ENCODE measurements at places on chromosomes 16 and 17.

DNA sequence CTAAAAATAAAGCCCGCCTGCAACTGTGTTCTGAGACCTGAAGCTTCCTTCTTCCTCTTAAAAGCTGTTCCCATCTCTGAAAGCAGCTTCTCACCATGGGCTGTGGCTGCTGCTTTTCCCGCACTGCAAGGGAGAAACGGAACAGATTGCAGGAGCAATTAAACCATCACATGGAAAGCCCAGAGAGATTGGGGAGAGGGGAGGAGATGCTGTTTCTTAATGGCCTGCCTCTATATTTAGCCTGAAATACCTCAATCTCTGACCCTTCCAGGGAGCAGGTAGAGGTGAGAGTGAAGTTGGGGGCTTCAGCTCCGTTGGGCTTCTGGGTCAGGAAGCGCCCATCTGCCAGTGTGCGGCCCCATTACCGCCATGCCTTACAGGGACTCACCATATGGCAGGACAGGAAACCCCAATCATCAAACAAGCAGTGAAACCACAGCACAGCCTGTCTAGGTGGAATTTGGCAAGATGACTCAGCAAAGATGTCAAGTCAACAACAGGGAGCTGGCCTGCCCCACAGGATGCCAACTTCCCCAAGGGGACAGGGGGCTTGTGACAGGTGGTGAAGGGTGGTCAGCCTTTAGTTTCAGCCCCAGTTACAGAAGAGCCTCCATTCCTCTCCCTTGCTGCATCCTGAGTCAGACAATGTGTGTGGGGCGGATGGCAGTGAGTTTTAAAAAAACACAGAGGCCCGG lies 286.6 kb upstream of the CCL2 start:
- DNase-seq, result no peak

- DNase-seq, result no peak
Observed at GRCh38 chr16:4240624-4241023, 1.3 kb downstream of the SRL start.

DNA sequence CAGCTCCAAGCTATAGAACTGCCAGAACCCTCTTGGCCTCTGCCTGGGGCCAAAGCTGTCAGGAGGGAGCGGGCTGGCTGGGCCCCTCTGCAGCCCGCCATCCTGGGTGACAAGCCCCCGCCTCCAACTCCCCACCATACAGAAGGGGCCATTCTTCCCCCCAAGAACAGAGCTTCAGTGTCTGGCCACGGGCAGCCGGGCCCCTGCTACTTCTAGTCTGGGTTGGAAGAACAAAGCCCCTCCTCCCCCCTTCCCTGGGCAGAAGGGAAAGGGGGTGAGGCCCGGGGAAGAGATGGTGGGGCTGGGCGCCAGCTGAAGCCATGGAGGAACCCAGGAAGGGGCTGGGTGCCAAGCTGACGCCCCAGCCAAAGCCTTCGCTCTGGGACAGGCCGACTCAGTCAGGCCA lies 9.0 kb downstream of the NAT9 start:
- DNase-seq, result no peak

DNA sequence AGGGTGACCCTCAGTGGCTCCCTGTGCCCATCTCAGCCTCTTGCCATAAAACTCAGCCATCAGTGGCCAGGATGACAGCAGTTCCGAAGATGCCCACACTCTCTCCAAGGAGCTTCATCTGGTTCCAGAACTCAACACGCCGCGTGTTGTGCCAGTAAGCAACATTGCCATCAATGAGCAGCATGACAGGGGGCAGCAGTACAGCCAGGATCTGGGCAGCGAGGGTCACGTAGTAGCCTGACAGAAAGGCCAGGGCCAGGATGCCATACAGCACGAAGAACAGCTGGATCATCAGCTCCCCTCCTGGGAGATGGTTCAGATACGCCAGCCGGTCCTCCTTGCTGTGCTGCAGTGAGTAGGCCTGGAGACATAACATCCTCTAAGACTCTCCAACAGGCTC lies 2.9 kb downstream of the TMEM101 start:
- no peak for DNase-seq

DNA sequence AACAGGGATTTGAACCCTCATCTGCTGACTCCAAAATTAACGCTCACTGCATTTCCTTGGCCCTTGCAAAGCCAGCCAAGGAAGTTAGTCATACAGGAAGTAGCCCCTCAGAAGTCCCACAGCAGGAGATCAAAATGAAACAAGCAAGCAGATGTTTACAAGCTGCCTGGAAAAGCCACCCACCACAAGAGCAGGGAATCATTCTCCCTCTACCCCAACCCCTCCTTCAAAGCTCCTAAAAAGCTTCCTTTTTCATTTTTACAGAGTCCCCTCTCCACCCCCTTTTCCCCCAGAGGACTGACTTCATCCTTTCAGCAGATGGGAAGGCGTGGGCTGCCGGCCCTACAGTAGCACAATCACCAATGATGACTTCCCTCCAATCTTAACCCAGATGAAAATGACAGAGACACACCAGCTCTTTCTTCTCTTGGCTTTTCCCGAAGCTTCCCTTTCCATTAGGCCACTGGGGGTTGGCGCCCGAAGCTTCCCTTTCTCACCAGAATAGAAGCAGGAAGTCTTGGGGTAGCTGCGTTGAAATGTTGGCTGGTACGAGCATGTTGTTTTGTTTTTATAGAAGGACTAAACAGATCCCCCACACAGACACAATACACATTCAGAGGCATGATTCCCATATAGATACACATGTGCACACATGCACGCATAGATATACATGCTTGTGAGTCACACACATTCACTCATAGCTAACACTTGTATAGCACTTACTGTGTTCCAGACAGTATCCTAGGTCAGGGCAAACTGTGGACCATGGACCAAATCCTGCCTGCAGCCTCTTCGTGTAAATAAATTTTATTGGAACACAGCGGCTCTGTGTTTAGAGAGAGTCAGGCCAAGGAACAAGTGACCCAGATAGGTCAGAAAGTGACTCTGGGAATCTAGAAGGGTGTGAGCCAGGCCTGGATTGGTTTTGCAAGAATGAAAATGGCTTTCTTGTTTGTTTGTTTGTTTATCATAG lies 17.4 kb downstream of the ITPRIPL2 start:
- DNase-seq, result peak; percentile 90

DNA sequence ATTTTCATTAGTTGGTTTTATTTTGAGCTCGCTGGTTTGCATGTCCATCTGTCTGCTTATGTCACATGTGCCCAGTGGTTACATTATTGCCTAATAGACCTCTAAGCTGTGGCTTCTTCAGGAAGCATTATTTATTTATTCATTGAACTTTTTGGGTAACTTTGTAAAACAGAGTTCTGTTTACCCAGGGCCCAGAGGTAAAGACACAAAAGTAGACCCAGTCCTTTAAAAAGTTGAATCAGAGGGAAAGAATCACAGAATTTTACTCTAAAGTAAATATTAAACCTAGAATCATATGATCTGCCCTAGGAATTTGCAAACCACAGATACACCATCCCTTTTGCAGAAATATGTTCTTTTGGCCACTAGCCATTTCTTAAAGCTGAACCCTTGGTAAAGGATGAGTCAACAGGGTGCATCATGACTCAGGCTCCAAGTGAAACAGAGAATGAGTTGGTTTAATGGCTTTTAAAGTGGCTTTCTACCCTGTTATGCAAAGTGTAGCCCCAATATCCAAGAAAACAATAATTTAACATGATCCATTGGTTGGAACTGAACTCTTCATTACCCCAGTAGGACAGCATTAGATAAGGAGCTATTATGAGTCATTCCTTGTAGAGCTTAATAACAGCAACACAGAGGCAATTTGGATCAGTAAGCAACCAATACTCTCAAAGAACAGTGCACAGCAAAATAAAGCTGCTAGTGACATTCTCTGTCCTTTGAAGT lies 236.3 kb downstream of the KCNJ2 start:
- peak; percentile 72 for DNase-seq

GRCh38 chr17:57440522-57441269 lies 184.4 kb downstream of the MSI2 start:
- peak; percentile 94 for DNase-seq

DNA sequence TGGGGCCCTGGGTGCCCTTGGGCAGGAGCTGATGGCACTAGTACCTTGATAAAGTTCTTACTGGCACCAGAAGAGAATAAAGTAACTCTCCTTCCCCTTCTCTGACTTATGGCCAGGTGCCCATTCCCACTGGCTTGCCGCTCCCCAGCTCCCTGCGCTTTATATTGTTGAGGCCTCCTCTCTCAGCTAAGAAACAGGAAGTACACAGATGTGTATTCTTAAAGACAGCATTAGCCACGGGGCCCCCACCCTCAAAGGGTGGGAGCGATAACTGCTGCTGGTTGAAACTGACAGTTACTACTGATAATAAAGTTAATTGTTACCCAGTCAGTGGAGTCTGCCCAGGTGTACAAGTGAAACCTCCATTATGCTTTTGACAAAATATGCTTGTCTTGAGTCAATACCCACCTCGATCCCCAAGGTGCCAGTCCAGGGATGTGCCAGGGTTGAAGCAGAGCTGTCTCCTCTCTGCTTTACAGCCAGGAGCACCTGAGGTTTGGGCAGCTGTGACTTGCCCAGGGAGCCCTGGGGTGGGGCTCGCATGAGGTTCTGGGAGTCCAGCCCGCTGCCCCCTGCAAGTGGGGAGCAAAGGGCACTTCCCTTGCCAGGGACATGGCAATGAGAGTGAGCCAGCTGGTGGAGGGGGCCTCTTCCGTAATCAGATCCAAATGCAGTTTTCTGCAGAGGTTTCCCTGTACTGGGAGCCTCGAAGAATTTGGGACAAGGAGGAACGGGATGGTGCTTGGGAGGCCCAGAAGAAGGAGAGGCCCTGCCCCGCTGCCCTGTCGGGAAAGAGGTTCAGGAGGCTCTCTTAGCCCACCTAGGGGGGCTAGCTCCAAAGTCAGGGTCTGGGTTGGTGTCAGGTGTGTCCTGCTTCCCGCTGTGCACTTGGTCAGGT lies 5.4 kb upstream of the CLDN9 start:
- DNase-seq, result no peak

DNA sequence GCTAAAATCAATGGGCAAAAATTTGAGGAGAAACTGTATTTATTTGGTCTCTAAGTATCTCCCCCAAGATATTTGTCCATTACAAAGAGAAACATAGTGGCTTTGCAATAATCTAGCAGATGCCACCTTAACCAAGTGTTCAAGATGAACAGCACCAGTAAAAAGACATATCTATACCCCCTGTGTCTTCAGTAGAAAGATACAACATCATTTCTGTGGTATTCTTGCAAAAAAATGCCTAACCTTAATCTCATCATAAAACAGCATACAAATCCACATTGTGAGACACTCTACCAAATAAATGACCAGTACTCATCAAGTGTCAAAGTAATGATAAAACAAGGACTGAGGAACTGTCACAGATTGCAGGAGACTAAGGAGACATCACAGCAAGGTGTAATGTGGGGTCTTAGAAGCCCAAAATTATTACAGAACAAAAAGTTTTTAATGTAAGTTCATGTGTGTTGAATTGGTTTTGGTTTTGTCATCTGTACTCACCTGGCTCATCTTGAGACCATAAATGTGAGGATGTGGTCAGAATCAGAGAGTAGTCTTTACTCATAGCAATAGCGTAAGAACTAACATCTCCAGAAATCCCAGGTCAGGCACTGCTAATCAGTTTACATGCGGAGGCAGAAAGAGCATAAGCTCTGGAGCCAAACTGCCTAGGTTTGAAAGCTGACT lies 77.2 kb downstream of the AATF start:
- DNase-seq, result no peak

GRCh38 chr17:59001158-59001814 lies 105.4 kb downstream of the TRIM37 start:
- peak; percentile 94 for DNase-seq

DNA sequence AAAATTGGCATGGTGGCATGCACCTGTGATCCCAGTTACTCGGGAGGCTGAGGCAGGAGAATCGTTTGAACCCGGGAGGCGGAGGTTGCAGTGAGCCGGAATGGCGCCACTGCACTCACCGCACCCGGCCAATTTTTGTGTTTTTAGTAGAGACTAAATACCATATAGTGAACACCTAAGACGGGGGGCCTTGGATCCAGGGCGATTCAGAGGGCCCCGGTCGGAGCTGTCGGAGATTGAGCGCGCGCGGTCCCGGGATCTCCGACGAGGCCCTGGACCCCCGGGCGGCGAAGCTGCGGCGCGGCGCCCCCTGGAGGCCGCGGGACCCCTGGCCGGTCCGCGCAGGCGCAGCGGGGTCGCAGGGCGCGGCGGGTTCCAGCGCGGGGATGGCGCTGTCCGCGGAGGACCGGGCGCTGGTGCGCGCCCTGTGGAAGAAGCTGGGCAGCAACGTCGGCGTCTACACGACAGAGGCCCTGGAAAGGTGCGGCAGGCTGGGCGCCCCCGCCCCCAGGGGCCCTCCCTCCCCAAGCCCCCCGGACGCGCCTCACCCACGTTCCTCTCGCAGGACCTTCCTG lies at the start of gene HBQ1:
Gene HBQ1 (plus strand): TSS at position 359 of the 575 bp plus-strand sequence. CDS start 28 bp downstream, at position 387.
- DNase-seq, result no peak

DNA sequence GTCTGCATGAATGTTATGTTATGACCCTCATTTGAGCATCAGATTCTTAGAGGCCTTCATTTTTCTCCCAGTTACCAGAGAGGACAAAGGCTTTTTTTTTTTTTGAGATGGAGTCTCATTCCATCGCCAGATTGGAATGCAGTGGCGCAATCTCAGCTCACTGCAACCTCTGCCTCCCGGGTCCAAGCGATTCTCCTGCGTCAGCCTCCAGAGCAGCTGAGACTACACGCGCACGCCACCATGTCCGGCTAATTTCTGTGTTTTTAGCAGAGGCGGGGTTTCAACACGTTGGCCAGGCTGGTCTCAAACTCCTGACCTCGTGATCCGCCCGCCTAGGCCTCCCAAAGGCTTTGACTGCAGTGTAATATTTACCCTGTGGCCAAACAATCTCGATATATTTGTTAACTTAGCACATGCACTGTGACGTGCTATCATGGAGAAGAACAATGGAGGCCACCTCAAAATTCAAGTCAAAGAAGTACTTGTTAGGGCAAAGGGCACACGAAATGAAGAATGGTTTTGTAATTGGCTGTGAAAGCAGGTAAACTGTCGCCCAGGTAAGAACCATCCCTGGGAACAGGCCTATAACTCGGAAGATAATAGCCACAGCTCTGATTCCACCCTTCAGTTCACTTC lies 303.4 kb downstream of the SLC39A11 start:
- peak; percentile 10 for DNase-seq

GRCh38 chr16:14427371-14427948 lies 202.6 kb downstream of the PARN start:
- DNase-seq, result peak; percentile 63
